ENCODE measurements at places on chromosomes 4 and X.

DNA sequence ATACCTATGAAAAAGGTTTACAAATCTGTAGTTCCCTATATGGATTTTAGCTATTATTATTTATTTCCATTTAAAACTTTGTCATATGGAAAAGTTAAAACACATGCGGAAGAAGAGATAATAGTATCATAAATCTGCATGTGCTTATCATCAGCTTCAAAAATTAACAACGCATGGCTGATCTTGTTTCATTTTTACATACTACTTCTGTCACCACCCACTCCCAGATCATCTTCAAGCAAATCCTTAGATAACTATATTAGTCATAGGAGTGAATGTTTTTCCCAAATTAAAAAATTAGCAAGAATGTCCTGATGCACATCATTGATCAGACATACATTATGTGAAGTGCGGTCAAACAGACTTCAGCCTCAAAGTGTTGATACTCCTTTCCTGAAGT is 24.6 kb upstream of the MOB1B start:
- DNase-seq, result no peak

DNA sequence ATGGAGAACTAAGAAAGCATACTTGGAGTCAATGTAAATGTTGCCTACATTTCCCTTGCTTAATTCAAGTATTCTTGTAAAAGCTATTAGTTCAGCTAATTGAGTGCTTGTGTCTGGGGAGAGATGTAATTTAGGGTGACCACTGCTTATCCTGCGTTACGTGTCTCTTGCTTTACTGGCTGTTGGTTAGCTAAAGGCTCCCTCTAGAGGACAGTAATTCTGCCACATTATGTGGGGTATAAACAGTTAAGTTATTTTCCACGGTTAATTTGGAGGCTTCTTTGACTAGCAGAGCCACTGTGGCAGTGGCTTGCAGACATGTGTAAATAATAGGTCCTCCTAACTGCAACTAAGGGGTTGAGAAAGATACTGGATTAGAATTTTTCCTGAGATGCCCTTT is 25.3 kb upstream of the NAF1 start:
- no peak for DNase-seq

GRCh38 chr4:106588891-106589290 is 220.3 kb upstream of the GIMD1 start:
- DNase-seq, result no peak

DNA sequence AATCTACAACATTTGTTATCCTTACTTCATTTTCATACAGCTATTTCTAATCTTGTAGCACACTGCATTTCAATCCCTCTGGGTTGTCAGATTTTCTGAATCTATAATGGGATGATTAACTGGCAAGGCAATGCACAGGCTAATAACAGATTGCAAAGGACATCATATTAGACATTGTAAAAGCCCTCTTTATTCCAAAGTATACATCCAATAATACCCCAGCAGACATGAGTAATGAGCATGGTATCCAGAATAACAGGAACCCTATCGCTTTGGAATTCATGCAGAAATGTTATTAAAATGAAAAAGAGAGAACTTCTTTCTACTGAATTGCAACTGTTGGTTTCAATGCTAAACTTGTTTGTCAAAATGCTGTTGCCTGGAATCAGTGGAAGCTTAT is 122.9 kb downstream of the C4orf33 start:
- no peak for DNase-seq

GRCh38 chrX:66039944-66040343 is at the start of gene VSIG4:
Gene VSIG4 (minus strand): TSS chrX:66040080. CDS start chrX:66039998, 82 bp downstream.
- DNase-seq, result no peak

- DNase-seq, result no peak
Observed at GRCh38 chr4:136699905-136700304, 832.4 kb downstream of the PCDH18 start.

DNA sequence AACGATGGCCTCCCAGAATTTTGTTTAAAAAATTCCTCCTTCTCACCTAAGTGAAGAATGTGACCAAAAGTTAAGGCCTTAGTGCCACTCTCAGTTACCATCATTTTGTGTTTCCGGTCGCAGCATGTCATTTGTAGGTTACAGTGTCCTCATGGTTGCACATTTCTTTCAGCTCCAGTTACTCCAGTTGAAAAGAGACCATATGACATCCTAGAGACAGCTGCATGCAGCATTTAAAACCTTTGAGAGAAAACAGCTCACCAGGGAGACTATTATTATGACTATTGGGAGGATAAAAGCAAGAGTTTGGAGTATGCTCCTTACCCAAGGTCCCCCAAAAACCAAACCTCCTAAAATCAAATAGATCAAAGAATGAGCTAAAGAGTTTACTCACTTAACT is 45.8 kb downstream of the MGARP start:
- no peak for DNase-seq

- DNase-seq, result no peak
Observed at GRCh38 chr4:158605393-158605792, 66.3 kb downstream of the C4orf46 start.

DNA sequence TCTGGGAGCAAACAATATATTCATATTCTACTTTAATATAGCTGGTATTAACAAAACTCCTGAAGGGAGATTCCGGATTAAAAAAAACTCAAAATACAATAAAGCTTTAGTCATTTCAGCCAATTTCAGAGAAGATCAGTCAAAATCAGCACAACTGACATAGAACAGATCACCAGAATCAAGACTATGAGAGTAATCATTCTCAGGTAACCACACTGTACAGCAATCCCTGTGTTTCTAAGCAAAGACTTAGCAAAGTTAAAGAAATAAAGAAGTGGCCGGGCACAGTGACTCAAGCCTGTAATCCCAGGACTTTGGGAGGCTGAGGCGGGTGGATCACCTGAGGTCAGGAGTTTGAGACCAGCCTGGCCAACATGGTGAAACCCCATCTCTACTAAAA is 9.1 kb downstream of the DCTD start:
- no peak for DNase-seq

DNA sequence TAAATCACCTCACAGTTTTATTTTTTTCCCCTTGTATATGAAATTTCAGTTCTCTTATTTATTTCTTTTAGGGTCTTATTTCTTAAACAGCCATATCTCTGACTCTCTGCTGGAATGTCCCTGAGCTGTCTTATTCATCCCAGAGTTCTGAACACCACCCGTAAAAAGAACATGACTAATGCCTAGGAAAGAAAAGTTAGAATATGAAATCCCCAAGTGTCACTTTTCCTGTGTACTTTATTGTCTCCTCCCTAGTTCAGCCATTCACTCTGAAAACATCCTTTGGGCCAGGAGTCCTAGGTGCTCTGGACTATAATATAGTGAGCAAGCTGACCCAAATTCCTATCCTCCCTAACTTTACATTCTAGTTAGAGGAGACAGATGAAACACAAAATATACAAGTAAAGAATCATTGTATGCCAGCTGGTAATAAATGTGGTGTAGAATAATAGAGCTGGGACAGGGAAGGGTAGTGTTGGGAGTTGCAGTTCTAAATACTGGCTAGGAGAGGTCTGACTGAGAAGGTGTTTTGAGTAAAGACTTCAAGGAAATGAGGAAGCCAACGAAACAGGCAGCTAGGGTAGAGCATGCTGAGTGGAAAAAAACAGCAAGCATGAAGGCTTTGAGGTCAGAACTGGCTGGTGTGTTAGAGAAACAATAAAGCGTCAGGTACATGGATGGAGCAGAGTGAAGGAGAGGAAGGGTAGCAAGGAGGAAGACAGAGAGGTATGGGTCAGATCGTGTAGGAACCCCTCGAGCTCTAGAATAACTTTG is 40.6 kb upstream of the FTHL17 start:
- no peak for DNase-seq

DNA sequence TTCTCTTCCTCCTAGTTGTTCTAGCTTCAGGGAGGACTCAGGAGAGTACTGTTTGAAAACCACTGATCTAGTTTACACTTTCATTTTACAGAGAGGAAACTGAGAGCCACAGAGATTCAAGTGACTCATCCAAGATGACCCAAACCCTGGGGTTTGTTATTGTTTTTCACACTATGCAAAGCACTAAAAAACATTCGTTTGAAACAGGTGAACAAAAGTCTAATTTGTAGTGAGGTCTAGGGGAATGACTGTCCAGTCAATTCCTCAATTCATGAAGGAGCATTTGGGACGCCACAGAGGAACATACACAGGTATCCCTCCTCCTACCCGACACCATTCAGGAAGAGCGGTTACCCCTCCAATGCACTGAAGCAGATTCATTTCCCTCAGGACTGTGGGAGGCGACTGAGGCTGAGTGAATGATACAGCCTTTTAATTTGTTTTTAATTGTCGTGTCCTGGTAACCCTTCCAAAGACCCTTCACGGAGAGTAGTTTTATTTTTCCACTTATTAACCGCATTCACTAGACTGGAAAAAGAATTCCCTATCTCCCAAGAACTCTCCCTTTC is 30.3 kb downstream of the TLR10 start:
- DNase-seq, result no peak

DNA sequence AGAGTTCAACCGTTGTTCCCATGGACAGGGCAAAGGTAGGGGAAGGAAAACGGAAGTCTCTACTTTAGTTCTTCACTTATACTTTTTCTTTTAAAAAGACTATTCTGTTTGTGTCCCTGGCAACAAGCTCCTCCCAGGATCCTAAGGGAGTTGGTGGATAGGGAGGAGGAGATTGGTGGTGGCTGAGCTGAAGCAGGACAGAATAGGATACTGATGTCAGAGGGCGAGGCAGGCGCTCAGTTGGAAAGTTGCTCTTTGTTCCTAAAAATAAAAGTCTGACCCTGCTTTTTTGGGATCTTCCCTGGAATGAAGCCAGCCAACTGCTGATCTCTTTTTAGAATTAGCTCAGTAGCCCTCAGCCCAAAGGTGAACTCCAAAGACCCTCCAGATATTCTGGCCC is 104.7 kb downstream of the MGST2 start:
- no peak for DNase-seq

GRCh38 chrX:41933546-41933945 is 10.2 kb upstream of the CASK start:
- DNase-seq, result no peak

- DNase-seq, result no peak
Observed at GRCh38 chr4:105683038-105683437, 25.5 kb downstream of the INTS12 start.

GRCh38 chr4:83009529-83009928 is 1.1 kb downstream of the LIN54 start:
- no peak for DNase-seq

DNA sequence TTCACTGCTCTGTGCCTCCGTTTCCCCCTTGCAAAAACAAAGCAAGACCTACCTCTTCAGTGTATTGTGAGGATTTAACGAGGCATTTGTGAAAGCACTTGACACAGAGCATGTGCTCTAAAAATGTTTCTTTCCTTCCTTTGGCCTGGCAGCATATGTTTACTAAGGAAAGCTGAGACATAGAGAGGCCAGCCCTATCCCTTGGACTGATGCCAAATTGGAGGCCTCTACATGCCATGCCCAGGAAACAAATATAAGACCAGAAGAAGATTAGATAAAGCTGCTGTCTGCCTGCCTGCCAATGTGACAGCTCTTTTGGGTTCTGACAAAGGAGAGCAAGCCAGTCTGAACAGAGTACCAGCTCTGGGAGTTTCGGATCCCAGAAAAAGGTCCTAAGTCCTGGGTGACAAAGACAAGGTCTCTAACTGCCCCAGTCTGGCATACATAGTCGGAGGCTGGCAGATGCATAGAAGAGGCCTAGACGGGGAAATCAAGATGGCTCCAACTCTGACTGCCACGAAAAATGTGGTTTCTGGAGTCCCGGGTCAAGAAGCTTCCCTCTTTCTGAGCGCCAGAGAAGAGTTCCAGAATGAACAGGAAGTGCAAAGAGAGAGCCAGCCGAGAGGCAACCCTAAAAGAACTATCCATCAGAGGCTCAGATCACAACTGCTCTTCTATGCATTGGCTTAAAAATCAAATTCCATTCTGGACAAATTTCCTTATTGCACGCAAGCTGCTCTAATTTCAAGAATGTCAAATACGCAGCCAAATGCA is 25.8 kb downstream of the OTUD6A start:
- DNase-seq, result no peak

DNA sequence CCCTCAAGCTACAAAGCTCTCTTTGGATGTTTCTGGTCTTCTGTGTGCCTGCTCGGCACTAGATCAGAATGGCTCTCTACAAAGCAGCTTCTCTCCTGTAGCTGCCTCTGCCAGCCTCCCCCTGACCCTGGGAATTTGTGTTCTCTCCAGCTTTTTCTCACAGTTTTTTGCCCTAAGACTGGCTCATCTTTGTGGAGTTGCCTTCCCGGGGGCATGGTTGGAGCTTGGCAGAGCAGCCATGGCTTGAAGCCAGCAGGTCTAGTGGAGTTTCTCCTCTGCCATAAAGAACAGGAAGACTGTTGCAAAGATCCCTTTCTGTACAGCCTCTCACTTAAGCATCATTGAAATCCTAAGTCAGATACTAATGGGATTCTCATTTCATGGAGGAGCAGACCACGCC is 163.3 kb upstream of the MAMLD1 start:
- DNase-seq, result no peak

- no peak for DNase-seq
Observed at GRCh38 chr4:175330652-175331051, 412.5 kb downstream of the ADAM29 start.

DNA sequence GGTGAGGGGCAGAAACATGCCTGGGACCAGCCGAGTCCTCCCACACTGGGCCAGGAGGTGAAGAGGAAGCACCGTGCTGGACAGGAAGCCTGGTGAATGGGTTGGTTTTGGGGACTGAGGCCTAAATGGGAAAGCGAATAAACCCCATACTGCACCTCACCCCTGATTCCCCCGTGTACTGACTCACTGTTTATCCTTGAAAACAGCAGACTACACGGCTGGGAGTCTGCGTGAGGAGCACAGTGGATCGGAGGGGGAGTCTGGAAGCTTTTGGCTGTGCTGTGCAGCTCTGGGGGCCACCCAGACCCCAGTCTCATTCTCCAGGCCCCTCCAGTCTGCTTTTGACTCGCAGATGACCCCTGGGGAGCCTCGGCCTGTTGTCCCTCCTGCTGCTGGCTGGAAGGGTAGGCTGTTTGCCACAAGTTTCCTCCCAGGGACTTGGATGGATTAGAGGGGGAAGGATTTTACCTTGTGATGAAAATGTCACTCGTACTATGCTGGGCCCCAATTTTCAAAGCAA is 90.0 kb downstream of the PSAPL1 start:
- DNase-seq, result no peak

DNA sequence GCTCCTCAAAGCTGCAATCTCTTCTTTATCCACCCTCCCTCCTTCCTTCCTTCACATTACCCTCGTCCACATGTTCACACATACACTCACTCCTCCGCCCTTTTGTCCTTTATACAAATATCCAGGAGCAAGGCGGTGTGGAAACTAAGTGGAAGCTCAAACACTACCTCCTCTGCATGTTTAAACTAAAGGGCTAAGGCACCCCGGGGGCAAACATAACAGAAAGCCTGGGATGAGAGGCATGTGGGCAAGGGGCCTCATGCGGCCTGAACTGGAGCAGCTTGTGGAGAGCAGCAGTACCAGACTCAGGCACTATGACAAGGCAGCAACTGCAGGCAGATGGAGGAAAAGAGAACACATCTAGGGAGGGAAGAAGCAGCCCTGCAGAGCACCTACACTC is 9.5 kb downstream of the MAB21L2 start:
- DNase-seq, result no peak

DNA sequence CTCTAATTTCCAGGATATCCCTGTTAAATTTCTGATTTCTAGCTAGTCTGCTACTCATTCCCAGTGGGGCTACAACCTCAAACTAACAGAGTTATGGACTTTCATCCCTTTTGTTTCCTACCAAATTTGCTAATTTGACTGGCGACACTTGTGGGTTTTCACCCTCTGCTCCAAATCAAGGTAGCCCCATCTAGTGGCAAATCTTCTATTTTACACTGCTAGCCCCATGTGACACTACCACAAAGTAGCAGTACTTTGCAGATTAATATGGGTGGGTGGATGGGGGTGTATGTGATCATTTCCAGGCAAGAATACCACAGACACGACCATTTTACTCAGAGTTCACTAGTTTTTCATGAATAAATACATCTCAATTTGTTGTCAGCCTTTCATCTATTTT is 150.3 kb downstream of the MSL3 start:
- no peak for DNase-seq

Measured in stimulated activated CD8-positive, alpha-beta memory T cell treated with anti-CD3 and anti-CD28 coated beads, Interleukin-7, amount 100 ng/mL, for 1 hour (primary cell).